ENCODE measurements at places on chromosomes 13 and 19. TPM values are rescaled to one million over a fixed set of nuclear protein-coding genes. Genes with fewer than 3 reads are reported as not detected.

GRCh38 chr13:45367358-45367757 lies 26.4 kb upstream of the TPT1 start:
- DNase-seq: no peak
- peaks cover 5% of the 10 kb centered on the region for H3K4me1 ChIP-seq
- H3K27ac ChIP-seq: no peak overlapping the region
- no peaks in the 10 kb centered on the region for H3K27me3 ChIP-seq

DNA sequence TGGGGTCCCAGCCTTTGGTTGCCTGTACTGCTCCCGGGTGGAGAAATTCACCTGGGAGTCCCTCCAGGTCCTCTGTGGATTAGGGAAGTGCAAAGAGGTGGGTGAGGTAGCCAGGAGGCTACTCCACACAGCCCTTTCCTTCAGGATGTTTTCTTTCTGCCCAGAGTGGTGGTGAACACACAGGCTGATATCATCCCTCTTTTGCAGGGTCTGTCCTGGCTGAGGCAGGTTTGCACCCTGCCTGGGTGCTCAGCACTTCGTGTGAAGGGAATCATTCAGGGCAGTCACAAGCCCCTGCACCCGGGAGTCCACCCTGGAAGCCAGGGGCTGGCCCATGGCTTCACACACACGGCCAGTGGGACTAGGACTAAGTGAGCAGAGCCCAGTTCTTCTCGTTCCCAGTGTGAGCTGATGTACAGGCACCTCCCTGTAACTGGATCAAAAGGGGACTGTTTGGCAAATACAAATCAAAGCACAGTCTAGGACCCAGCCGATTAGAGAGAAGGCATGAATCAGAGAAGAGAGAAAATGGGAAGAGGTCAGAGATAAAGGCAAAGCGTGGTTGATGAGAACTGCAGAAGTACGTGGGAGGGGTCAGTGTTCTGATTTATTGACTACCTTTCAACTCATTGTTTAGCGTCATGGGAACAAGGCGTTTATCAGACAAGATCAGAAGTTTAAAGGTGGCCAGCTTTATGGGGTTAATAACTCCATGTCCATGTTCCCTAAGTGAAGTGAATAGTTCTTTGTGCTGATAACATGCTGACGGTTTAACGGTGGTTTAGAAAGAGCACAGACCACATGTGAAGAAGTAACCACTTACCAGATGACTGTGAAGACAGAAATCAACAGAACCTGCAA lies 30.4 kb upstream of the SPATA13 start:
- H3K4me1 ChIP-seq: peaks cover 3% of the 10 kb centered on the region
- no peak for DNase-seq
- no peak overlapping the region for H3K4me3 ChIP-seq
- no peaks in the 10 kb centered on the region for H3K36me3 ChIP-seq
- no peak overlapping the region for H3K27ac ChIP-seq
- H3K27me3 ChIP-seq: no peaks in the 10 kb centered on the region

DNA sequence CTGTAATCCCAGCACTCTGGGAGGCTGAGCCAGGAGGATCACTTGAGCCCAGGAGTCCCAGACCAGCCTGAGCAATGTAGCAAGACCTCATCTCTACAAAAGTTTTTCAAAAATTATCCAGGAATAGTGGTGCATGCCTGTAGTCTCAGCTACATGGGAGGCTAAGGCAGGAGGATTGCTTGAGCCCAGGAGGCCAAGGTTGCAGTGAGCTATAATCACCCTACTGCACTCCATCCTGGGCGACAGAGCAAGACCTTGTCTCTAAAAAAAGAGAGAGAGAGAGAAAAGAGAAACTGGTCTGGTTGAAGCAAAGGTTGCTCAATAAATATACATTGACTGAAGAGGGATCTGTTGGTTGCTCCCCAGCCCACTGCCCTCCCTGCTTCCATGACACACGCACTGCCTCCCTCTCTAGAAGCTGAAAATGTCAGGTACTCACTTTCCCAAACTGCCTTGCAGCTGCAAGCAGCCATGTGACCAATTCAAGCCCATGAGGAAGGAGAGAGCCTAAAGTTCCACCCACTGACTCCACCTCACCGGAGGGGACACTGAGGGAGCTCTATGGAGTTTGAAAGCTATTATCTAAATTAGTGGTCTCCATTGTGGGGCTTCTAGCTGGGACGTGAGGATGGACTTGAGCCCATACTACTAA lies 14.0 kb downstream of the CEACAM16 start:
- H3K4me3 ChIP-seq: no peak overlapping the region
- DNase-seq: no peak
- no peaks in the 10 kb centered on the region for H3K36me3 ChIP-seq
- H3K27ac ChIP-seq: no peak overlapping the region
- no peaks in the 10 kb centered on the region for H3K27me3 ChIP-seq
- peaks cover 5% of the 10 kb centered on the region for H3K4me1 ChIP-seq

GRCh38 chr19:11137542-11138384 lies 17.8 kb downstream of the SPC24 start:
- H3K36me3 ChIP-seq: no peaks in the 10 kb centered on the region
- H3K27ac ChIP-seq: peak overlapping the region; percentile 86
- DNase-seq: peak; percentile 97
- no peaks in the 10 kb centered on the region for H3K27me3 ChIP-seq
- peaks cover 6% of the 10 kb centered on the region for H3K4me1 ChIP-seq
- H3K4me3 ChIP-seq: no peak overlapping the region

DNA sequence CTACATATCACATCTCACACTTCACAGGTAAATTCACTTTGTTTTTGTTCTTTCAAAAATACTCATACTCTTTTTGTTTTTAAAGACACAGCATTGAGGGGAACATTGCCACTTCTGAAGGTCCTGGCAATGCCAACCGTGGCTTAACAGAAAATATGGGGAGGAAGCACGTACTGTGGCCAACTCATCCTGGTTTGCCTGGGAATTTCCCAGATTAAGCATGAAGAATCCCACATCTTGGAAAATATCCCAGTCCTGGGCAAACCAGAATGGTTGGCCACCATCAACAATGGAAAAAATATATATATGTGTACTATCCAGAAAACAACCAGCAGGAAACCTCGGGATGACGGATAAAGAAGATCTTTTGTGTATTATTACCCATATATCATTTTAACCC lies 1032.2 kb upstream of the SLC10A2 start:
- no peaks in the 10 kb centered on the region for H3K27me3 ChIP-seq
- H3K4me1 ChIP-seq: no peaks in the 10 kb centered on the region
- DNase-seq: no peak
- no peaks in the 10 kb centered on the region for H3K36me3 ChIP-seq

DNA sequence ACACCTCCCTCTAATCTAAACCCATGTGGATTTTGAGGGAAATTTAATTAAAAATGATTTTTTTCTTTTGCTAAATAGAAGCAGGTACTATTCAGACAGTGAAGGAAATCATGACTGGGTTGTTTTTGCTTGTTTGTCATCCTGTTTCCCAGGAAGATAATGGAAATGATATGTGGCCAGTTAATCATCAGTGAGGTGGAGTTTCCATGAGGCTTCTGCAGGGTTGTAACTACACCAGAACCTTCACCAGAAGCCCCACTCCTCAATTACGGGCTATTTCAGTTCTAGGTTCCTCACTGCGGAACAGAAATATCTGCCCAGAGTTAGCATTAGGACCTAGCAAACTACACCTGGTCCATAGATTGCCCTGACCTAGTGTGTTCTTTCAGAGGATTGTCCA lies 394.0 kb downstream of the DLEU7 start:
- peaks cover 5% of the 10 kb centered on the region for H3K4me1 ChIP-seq
- no peak overlapping the region for H3K27ac ChIP-seq
- no peaks in the 10 kb centered on the region for H3K27me3 ChIP-seq
- H3K4me3 ChIP-seq: no peak overlapping the region

- H3K4me3 ChIP-seq: no peak overlapping the region
- H3K27ac ChIP-seq: no peak overlapping the region
- no peak for DNase-seq
- H3K4me1 ChIP-seq: no peaks in the 10 kb centered on the region
Observed at GRCh38 chr19:18878058-18878797, 17.7 kb downstream of the CERS1 start.

- H3K36me3 ChIP-seq: no peaks in the 10 kb centered on the region
- no peaks in the 10 kb centered on the region for H3K27me3 ChIP-seq
- DNase-seq: no peak
- no peak overlapping the region for H3K27ac ChIP-seq
- no peak overlapping the region for H3K4me3 ChIP-seq
Observed at GRCh38 chr19:17121736-17122293, 46.2 kb downstream of the MYO9B start.

Gene C19orf73
- total RNA-seq: 1.9 TPM

All from lung (tissue), 17 donors.